ENCODE measurements at places on chromosomes 7 and 10.

DNA sequence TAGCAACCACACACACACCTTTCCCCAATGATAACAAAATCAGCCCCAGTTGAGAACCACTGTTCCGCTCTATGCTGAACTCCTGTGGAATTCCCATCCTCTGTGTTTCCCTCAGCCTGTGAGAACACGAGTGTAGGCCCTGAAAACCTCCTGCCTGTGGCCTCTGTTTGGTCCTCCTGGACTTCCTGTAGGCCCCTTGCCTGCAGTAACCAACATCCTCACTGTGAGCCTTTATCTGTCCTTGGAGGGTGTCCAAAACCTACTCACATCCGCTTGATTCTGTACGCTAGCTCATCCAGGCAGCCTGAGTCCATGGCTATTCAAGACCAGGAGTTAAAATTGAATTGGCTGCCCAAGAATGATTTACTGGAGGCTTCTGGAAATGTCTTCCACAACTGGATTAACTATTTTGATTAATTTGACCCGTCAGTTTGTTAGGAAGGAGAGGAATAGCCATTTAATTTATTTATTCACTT is 149.8 kb downstream of the AKR1D1 start:
- no peak for DNase-seq

- DNase-seq: no peak
Measured at GRCh38 chr7:28830846-28831245, 127.3 kb downstream of the TRIL start.

DNA sequence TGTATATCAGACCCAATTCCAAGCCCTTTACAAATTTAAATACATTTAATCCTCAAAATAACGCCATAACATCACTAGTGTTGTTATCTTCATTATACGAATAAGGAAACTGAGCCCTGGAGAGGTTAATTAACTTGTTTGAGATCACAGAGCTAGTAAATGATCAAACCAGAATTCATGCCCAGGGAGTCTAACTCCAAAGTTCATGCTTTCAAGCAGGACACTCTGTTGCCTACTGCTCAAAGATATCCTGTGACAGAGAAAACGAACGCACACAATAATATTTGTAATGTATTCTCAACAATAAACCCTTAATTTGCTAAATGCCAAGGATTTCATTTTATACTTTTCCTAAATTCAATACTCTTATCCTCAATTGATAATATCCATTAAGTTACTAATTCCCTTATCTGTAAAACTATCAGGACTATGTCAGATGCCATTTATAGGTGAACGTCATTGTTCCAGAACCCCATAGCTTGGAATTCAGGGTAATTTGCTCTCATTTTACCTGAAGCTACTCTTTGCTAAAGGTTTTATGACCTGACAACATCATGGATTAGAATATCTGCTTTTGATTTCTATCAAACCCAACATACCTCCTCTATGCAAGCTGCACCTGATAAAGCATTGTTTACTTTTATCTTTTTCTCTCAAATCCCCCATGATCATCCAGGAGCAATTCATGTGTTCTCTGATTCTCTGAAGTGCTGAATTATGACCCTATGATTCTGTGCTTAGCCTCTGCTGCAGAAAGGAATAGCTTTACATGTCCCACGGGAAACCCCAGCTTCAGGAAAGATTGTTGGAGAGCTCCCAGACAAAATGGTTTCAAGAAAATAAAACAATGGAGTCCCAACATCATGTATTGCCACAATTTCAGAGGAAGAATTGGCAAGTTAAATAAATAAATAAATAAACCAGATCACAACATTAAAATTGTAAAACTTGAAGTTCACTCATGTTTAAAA is 150.2 kb upstream of the CDK1 start:
- DNase-seq: no peak

GRCh38 chr10:101000915-101001658 is 1.5 kb downstream of the LZTS2 start:
- peak; percentile 30 for DNase-seq

All from hypothalamus (tissue), 51 donors.